ENCODE measurements at places on chromosomes 4 and X. TPM values are rescaled to one million over a fixed set of nuclear protein-coding genes. Genes with fewer than 3 reads are reported as not detected.
A peak's percentile ranks its signal among the peaks of the same experiment; 100 is the strongest.

Gene TMPRSS11D
- total RNA-seq: not detected

Gene INTU
- 10.0 TPM for total RNA-seq

Gene GPM6B
- total RNA-seq: 24.9 TPM

Gene PPA2
- 133 TPM for total RNA-seq

DNA sequence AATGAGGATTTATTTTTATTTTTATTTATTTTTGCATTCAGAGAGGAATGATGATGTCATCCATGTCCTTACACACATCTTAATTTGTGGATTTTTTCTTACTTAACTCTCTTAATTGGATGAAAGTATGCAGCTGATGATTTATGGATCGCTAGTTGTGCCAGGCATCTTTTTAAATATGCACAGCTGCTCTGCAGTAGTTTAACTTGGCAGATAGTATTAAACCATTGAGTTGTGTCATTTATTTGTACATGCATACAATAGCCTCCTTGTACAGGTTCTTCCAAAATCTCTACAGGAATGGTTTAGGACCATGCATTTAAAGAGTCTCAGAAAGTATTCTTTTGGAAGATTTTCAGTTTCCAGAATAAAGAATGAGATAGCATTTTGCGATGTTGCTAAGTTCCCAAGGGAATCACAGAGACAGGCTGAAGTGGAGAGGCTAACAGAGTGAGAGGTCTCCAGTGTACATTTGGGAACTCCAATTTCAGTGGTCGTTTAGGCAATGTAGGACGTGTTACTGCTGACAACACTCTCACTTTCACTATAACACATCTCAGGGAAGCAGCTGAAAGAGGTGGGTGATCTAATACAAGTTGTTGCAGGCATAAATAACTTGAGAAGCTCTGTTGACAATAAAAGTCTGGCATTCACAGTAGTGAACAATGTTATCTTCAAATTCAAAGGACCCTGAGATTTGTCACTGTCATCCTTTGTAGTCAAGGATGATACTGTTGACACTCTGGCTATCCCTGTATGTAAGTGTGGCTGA is 49.9 kb upstream of the SCRG1 start:
- no peaks in the 10 kb centered on the region for H3K27me3 ChIP-seq
- no peaks in the 10 kb centered on the region for H3K36me3 ChIP-seq
- peaks cover 26% of the 10 kb centered on the region for H3K4me1 ChIP-seq
- H3K4me3 ChIP-seq: no peak overlapping the region

GRCh38 chrX:24767557-24767956 is 73.8 kb downstream of the POLA1 start:
- no peaks in the 10 kb centered on the region for H3K27me3 ChIP-seq
- DNase-seq: no peak
- no peaks in the 10 kb centered on the region for H3K4me1 ChIP-seq
- no peak overlapping the region for H3K27ac ChIP-seq
- H3K36me3 ChIP-seq: no peaks in the 10 kb centered on the region

DNA sequence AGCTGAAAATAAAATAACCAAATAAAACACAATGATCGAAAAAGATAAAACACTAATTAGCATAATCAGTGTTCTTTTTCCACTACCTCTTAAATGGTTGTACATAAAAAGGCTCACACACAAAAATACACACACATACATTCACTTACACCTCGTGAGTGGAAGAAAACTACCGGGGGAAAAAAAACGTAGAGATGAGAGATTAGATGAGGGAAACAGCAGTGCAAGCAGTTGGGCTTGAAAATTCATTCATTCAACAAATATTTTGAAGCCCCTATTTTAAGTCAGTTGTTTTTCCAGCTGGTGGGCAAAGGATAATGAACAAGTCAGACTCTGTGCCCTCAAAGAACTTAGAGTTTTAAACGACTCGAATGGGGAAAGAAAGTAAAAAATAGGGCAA is 1.0 kb downstream of the TBCK start:
- H3K27ac ChIP-seq: peak overlapping the region; percentile 93
- no peaks in the 10 kb centered on the region for H3K36me3 ChIP-seq
- peaks cover 27% of the 10 kb centered on the region for H3K4me1 ChIP-seq

- no peak for DNase-seq
- no peaks in the 10 kb centered on the region for H3K36me3 ChIP-seq
- no peaks in the 10 kb centered on the region for H3K27me3 ChIP-seq
- H3K4me1 ChIP-seq: no peaks in the 10 kb centered on the region
- no peak overlapping the region for H3K27ac ChIP-seq
Measured at GRCh38 chr4:90234916-90235547, 107.8 kb downstream of the CCSER1 start.

DNA sequence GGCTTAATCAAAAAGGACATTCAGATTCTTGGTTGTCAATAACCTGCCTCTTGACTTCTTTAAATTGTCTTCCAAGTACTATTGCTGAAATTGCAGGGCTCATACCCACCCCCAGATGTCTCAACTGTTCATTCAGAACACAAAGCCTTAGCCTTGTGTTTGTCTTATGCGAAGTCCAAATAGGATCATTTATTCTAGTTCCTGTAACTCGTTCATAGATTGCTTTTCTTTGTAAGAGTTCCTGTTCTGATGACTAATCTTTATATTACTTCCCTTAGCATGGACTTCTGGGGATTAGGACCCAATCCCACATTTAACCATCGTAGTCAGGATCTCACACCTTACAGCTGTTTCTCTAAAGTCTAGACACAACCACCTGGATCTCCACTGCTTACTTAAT is 226.0 kb downstream of the VEGFC start:
- DNase-seq: no peak
- H3K27ac ChIP-seq: no peak overlapping the region
- H3K36me3 ChIP-seq: no peaks in the 10 kb centered on the region

DNA sequence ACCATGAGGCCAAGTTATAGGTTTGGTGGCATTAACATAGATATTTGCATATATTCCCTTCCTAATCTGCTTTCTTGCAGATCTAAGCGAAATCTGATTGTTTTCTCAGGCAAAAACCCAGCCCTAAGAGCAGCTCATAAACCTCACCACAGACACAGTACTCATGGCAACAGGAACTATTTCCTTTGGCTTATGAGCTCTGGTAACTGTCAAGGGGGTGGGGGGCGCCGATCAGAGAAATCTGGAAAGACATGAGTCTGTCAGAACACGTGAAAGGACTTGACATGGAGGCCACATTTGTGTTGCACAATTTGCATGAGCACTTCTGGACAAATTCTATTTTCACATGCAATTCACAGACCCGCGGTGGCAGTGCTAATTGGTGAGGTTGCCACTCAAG is 83.7 kb downstream of the MGST2 start:
- H3K4me3 ChIP-seq: no peak overlapping the region
- no peak overlapping the region for H3K27ac ChIP-seq
- no peaks in the 10 kb centered on the region for H3K36me3 ChIP-seq
- H3K27me3 ChIP-seq: no peaks in the 10 kb centered on the region
- H3K4me1 ChIP-seq: no peaks in the 10 kb centered on the region

- H3K36me3 ChIP-seq: no peaks in the 10 kb centered on the region
- no peak for DNase-seq
- H3K27me3 ChIP-seq: no peaks in the 10 kb centered on the region
- H3K27ac ChIP-seq: no peak overlapping the region
- peaks cover 15% of the 10 kb centered on the region for H3K4me1 ChIP-seq
Measured at GRCh38 chrX:150361070-150361776, 1.9 kb upstream of the MAMLD1 start.

- no peaks in the 10 kb centered on the region for H3K4me1 ChIP-seq
- H3K27me3 ChIP-seq: no peaks in the 10 kb centered on the region
- no peak overlapping the region for H3K27ac ChIP-seq
- DNase-seq: no peak
- no peak overlapping the region for H3K4me3 ChIP-seq
Measured at GRCh38 chr4:2348786-2349185, 69.7 kb downstream of the ZFYVE28 start.

- H3K27me3 ChIP-seq: no peaks in the 10 kb centered on the region
- DNase-seq: no peak
Measured at GRCh38 chr4:72418458-72418857, 150.6 kb downstream of the ADAMTS3 start.

Data from sigmoid colon (tissue), 7 donors.